ENCODE measurements at places on chromosomes 2 and 18.

DNA sequence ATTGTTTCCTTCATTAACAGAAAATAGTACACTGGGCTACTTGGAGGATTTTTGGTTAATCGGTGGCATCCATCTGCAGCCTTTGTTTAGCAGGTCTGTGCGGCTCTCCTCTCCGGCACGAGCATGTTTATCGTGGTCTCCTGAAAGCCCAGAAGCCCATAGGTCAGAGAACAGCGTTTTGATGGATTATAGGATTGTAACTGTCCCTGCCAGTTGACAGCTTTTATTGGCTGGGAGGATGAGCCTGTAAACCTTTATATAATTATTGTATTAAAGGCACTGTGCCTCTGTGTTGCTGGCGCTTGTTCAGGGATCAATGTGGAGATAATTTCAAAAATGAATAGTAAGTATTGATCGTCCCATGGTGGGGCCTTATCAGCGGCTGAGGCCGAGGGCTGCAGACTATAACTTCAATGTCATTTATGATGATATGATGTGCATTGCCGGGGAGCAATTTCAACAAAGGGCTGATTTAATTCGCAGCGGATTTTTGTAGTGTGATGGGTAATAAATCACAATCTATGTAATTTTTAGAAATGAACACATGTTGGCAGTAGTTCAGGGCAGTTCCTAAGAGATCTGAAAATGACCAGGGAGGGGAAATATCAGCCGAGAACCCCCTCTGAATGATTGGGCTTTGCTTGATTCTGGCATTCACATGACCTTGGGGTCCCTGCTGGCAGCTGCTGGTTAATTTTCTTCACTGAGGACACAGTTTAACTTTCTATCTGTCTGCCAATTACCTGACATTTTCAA, 736.1 kb downstream of the GALR1 start:
- no peak for DNase-seq

GRCh38 chr2:190184460-190184859, 121.9 kb upstream of the MSTN start:
- no peak for DNase-seq

GRCh38 chr2:227479865-227480475, 8.0 kb downstream of the AGFG1 start:
- DNase-seq, result no peak

- DNase-seq, result no peak
Measured at GRCh38 chr18:32975163-32975436, 202.3 kb upstream of the KLHL14 start.

DNA sequence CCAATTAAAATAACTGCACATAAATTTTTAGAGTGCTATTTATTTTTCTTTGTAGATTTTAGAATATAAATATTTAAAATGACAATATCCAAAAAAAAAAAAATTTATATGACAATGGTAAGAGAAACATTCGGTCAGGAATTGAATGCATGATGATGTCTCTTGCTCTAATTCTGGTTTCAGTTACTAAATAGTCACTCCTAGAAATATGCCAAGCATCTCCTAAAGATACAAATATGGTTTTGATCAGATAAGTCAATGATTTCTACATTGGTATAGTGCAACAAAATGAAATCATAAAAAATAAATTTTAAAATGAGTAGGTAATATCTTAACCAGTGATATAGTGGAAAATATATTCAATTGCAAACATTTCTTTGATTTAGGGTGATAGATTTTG, 95.9 kb upstream of the ACKR3 start:
- DNase-seq, result no peak

Data from stimulated activated CD8-positive, alpha-beta memory T cell treated with anti-CD3 and anti-CD28 coated beads, Interleukin-7, amount 100 ng/mL, for 48 hours (primary cell).